ENCODE measurements at places on chromosomes 1 and 21.
A peak's percentile ranks its signal among the peaks of the same experiment; 100 is the strongest.

GRCh38 chr1:19151537-19151936 lies 58.5 kb downstream of the UBR4 start:
- no peak for DNase-seq

GRCh38 chr1:118333601-118334210 lies 148.7 kb upstream of the SPAG17 start:
- peak; percentile 26 for DNase-seq

GRCh38 chr1:211985556-211986264 lies 49.6 kb downstream of the INTS7 start:
- no peak for DNase-seq

GRCh38 chr1:53172426-53173128 lies 24.0 kb upstream of the CPT2 start:
- DNase-seq = no peak

GRCh38 chr1:161259345-161259702 lies 779 bp downstream of the PCP4L1 start:
- peak; percentile 24 for DNase-seq

DNA sequence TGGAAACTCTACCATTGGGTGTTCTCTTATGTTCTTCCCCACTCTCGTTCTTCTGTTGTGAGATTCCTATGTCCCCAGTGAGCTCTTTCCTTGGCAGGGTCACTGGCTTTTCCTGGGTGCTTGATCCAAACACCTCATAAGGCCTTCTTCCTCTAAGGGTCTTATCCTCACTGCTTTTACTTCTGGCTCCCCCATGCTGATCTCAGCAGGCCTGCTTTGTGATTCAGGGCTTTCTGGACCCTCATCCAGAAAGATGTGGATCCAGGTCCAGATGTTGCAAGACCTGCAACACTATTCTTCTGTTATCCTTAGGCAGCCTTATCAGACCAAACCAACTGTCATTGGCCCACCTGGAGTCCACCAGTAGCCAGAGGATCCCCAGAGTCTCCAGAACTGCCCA lies 11.2 kb upstream of the MYOG start:
- no peak for DNase-seq

Measured in retina (tissue), 1 donor.